ENCODE measurements at places on chromosomes 3 and 15.

GRCh38 chr3:12705981-12706380 lies 42.1 kb upstream of the RAF1 start:
- peak; percentile 49 for DNase-seq

- DNase-seq, result no peak
Measured at GRCh38 chr3:150898046-150898754, 7.0 kb downstream of the MINDY4B start.

GRCh38 chr3:180184816-180185215 lies 148.1 kb upstream of the PEX5L start:
- DNase-seq, result peak; percentile 88

- DNase-seq, result no peak
Measured at GRCh38 chr15:78880242-78880533, 7.5 kb downstream of the MORF4L1 start.

- no peak for DNase-seq
Measured at GRCh38 chr3:25428789-25429335, 799 bp downstream of the RARB start.

GRCh38 chr15:63495343-63495742 lies 9.1 kb upstream of the USP3 start:
- DNase-seq, result no peak

DNA sequence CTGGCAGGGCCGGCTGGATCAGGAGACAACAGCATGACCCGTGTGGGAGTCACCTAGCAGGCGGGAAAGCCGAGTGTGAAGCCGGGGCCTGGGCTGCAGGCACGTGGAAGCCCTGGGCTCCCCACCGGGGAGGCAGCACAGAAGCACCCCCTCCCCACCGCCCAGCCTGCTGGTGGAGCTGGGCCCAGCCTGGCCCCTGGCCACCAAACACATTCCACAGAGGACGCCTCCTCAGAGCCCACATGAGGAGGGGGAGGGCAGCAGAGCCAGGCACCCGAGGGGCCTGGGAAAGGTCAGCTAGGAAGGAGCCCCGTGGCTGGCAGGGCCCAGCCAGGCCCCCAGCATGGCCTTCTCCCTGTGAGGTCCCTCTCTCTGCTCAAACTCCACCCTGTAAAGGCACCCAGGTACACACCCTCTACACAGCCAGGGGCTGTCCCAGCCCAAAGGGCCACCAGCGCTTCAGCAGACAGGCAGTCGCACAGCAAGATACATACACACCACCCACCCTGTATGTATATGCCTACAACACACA lies 4.5 kb downstream of the PLXNB1 start:
- no peak for DNase-seq

- peak; percentile 1 for DNase-seq
Measured at GRCh38 chr3:57281715-57282114, 10.8 kb downstream of the ASB14 start.

GRCh38 chr3:82103241-82103640 lies 341.8 kb upstream of the GBE1 start:
- DNase-seq, result no peak

- no peak for DNase-seq
Measured at GRCh38 chr3:4681301-4681700, 188.2 kb downstream of the ITPR1 start.

- DNase-seq, result no peak
Measured at GRCh38 chr3:98551236-98551635, 19.5 kb downstream of the GPR15 start.

DNA sequence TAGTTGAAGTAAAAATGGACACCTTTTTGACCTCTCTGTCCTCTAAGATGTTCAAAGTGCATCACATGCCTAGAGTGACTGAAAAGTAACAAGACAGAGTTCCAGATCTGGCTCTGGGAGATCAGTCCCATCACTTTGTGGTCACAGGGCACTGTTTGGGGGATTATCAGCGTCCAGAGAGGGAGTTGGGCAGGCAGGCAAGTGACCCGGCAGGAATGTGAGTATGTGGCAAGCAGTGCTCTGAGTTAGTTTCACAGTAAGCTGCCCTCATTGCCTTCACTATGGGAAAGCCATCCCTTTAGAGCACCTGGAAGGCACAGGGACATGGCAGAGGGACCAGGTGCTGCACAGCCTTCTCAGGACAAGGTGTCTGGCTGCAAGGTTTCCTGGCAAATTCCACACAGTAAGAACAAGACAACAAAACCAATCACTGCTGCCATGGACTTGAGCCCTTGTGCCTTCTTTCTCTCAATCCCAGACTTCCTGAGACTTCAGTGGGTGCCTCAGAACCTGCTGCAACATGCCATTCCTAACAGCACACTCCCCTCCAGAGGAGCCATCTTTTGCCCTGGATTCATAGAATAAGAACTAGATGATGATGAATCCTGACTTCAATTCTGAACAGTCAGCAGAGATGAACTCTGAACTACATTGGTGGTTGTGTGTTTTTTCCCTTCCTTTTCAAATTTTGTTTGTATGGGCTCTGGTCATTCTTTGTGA lies 55.2 kb downstream of the TIPARP start:
- no peak for DNase-seq

GRCh38 chr3:1272546-1273265 lies 179.9 kb downstream of the CNTN6 start:
- DNase-seq, result no peak

DNA sequence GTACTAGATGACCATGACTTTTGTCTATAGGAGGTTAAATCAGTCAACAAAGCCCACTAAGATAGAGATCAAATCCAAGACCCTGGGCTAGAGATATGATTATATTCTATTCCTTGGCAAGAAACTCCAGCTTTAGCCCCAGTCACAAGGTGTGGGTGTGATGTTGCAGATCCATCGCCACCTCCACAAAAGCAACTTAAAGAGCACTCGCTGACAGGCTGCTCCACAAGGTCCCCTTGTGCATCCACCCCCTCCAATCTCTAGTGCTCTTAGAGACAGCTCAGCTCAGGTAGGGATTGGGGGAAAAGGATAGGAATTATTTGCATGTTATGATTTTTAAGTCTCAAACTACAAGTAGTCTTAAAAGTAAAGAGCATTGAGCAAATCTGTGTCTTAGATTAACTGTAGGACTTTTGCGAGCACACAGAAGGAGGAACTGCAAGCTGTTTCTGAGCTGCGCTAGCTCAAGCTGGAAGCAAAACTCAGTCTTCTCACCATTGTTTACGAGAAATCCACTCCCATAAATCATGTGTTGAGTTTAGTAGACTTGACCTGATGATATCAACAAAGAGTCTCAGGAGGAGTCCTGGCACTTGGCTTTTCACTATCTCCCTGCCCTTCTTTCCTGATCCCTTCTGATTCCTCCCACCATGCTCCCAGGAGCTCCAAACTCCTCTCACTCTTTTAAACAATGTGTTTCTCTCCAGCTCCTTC lies 177.6 kb downstream of the STAC start:
- no peak for DNase-seq

GRCh38 chr3:124565013-124565412 lies 165.2 kb upstream of the UMPS start:
- peak; percentile 23 for DNase-seq

- no peak for DNase-seq
Measured at GRCh38 chr3:79467721-79468120, 300.1 kb downstream of the ROBO1 start.

DNA sequence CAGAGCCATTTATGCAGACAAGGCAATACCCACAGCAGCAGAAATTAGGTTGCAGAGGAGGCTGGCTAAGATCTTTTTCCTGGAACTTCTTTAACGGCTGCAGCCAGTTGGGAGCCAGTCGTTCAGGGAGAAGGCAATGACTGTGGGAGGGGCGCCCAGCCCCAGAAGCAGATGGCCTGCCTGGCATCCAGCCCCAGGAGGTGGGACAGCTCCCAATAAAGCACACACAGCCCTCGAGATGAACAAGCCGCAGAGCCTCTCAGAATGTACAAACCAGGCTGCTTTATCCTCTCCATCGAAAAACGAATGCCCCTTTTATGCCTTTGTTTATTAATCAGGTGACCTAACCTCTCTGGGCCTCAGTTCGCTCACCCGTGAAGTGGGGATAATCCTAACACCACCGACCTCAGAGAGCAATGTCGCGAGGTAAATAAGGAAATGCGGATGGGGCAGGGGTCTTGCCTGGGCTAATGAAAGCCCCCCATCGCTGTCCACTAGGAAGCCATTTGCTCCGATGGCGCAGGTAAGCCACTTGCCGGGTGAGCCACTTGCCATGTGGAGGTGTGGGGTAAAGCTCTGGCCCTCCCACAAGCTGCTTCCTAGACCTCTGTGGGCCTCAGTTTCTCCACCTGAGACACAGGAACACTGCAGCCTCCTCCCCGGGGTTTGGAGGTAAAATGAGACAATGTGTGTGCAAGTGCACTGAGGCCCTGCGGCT lies 35.8 kb downstream of the MGLL start:
- peak; percentile 55 for DNase-seq

- DNase-seq, result no peak
Measured at GRCh38 chr3:11230125-11230524, 42.1 kb upstream of the ATG7 start.

DNA sequence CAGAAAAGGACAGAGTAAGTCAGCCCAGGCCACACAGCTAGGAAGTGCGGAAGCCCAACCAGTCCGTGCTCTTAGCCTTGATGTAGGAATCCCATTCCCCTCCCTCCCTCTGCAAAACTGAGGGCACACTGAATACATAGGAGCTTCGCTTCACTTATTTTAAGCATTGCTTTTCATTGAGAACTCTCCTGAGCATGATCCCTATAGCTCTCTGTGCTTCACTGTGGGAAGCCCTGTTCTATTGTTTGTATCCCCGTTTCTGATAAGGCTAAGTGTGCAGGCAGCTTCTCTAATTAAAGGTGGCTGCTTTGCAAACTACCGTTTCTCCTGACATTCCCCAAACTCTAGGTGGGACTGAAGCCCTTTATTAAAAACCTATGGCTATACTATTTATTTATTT lies 29.9 kb downstream of the IL5RA start:
- no peak for DNase-seq

- DNase-seq, result no peak
Measured at GRCh38 chr3:157611536-157612076, 108.4 kb upstream of the VEPH1 start.

GRCh38 chr15:89907289-89907688 lies 5.5 kb downstream of the ARPIN start:
- DNase-seq, result no peak

DNA sequence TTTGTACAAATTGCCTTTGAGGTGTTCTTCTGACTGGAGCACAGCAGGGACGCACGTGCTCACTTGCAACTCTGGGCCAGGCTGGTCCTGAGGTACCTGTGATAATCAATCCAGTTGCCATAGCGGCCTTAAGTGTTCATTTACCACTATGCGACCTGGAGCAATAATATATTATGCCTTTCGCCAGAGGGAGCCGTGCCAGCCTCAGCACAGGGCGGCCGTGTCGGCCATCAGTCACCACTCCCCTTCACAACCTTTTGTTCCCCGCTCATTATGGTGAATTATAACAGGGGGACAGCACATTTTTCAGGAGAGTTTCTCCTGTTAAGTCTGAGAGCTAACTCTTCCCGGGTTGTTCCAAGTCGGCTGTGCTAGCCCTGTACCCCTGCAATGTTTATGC lies 289.7 kb downstream of the RORA start:
- DNase-seq, result no peak
